Psoas muscle (tissue), 8 donors: ENCODE measurements at places on chromosomes 12 and 14. TPM values are rescaled to one million over a fixed set of nuclear protein-coding genes. Genes with fewer than 3 reads are reported as not detected.

GRCh38 chr14:95395098-95395737 lies 75.5 kb upstream of the CLMN start:
- DNase-seq = no peak

DNA sequence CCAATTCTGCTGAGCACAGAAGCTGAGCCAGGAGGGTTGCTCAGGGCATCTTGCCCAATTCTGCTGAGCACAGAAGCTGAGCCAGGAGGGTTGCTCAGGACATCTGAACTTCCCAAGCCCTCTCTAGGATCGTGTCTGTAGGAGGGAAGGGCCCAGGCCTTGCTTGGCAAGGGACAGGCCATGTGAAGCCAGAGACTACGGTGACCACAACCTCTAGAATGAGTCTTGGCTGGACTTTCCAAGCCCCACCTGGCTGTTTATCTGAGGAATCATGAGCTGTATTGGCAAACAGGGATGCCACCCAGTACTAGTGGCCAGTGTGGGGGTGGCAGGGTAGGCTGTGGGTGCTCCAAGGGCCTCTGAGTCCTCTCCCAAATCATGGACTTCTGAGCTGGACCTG lies 7.7 kb upstream of the SERPINA6 start:
- DNase-seq = no peak

DNA sequence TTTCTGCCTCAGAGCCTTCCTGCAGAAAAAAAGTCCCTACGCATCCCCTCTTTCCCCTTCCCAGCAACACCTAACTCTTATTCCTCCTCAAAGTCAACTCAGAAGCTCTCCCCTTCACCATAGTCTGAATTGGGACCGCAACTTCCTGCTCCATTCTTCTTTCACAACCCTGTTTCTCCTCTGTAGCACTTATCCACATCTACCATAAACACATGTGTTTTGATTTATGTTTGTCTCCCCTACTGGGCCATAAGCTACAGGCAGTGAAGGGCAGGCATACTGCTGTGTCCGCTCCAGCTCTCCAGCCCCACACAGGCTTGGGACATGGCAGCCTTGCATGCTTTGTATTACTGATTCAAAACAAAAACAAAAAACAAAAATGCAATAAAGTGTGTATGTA lies 5.9 kb downstream of the SDR9C7 start:
- DNase-seq = no peak

- no peak for DNase-seq
Measured at GRCh38 chr12:107597695-107598410, 87.7 kb upstream of the PWP1 start.

CIT gene
- 1.3 TPM for total RNA-seq

FGF23 gene
- total RNA-seq = not detected

RERGL gene
- total RNA-seq = 0.39 TPM

C12orf50 gene
- not detected for total RNA-seq

OAS3 gene
- 6.7 TPM for total RNA-seq
